ENCODE measurements at places on chromosomes 2 and 18.
A peak's percentile ranks its signal among the peaks of the same experiment; 100 is the strongest.

DNA sequence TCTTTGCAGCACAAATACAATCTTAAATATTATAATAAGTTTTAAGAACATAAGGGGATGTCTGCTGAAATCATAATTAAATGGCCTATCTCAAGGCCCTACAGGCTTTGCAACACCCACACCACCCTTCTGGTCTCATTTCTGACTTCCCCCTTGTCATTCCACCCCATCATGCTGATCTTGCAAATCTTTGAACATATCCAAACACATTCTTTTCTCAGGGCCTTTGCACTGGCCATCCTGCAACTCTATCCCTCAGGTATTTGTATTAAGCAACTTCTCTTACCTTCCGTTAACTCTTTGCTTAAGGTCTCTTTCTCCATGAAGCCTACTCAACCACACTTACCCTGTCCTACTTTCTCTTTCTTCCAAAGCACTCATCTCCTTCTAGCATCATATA is 51.8 kb upstream of the CCDC150 start:
- no peak for DNase-seq

DNA sequence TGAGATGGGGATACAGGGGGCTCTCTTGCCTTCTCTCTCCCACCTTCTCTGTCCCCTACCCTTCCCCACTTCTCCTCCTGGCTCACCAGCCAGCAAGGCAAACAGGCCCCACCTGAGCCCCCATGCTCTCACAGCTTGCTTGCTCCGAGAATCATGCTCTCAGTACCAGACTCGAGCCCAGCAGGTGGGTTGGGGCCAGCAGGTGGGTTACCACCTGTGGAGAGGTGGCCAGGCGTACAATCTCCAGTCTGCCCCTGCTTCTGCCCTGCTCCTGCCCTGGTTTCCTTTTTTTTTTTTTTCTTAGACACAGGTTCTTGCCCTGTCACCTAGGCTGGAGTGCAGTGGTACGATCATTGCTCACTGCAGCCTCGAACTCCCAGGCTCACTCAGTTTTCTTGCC is 214.5 kb downstream of the SH3RF3 start:
- no peak for DNase-seq

- peak; percentile 64 for DNase-seq
Measured at GRCh38 chr2:60867848-60868247, 13.5 kb upstream of the REL start.

DNA sequence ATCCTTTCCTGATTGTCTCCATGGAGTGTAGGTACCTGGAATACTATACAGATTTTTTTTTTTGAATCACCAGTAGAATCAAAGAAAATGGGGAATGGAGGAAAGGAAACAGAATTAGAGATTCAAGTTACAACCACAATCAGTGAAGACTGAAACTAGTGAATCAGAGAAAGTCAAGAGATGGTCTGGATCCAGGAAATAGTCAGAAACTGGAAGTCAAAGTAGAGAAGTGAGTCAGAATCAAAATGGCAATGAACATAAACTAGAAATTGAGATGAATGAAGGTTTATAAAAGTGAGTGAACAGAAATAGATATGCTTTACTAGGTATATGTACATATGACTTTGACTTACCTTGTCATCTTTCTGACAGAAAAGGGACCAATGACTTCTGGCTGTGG is 579.0 kb downstream of the PLCL1 start:
- DNase-seq, result no peak

GRCh38 chr18:3966246-3966641 is 488.9 kb downstream of the DLGAP1 start:
- no peak for DNase-seq

- DNase-seq, result no peak
Measured at GRCh38 chr2:119113489-119113770, 45.1 kb downstream of the C1QL2 start.

GRCh38 chr2:164439885-164440284 is 181.4 kb downstream of the GRB14 start:
- no peak for DNase-seq

GRCh38 chr2:53508667-53509066 is 258.9 kb upstream of the CHAC2 start:
- no peak for DNase-seq

DNA sequence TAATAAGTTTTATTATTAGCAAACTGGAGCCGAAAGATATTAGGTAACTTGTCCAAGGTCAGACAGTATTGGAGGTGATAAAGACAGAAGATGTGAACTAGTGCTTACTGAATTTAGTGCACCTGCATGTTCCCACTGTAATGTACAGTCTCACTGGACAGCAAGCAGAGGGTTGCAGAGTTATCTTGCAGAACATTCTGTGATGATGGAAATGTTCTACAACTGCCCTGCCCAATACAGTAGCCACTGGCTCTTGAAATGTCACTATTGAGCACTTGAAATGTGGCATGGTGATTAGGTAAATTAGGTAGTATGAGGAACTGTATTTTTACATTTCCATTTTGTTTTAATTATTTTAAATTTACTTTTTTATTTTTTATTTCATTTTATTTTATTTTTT is 356.6 kb downstream of the EPHA4 start:
- no peak for DNase-seq

GRCh38 chr18:55264108-55264507 is 304.8 kb upstream of the CCDC68 start:
- no peak for DNase-seq

DNA sequence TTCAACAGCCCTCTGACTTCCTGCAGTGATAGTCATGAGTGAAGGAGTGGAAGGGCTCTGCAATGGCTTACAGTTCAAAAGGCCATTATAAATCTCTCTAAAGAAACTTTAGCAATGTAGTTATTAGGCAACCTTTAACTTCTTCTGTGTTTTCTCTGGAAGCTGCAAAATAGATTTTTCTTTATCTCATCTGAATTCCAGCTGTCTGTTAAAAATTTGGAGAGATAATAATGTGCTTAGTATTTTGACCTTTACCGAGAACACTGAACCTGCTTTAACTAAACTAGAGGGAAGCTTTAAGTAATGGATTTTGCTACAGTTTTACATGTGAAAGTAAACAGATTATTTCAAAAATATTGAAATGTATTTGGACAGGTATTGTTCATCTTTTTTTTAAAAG is 847.9 kb downstream of the ERBB4 start:
- no peak for DNase-seq

- no peak for DNase-seq
Measured at GRCh38 chr2:162079514-162079913, 5.5 kb upstream of the DPP4 start.

- DNase-seq, result no peak
Measured at GRCh38 chr2:238554468-238555315, 128.0 kb downstream of the ASB1 start.

DNA sequence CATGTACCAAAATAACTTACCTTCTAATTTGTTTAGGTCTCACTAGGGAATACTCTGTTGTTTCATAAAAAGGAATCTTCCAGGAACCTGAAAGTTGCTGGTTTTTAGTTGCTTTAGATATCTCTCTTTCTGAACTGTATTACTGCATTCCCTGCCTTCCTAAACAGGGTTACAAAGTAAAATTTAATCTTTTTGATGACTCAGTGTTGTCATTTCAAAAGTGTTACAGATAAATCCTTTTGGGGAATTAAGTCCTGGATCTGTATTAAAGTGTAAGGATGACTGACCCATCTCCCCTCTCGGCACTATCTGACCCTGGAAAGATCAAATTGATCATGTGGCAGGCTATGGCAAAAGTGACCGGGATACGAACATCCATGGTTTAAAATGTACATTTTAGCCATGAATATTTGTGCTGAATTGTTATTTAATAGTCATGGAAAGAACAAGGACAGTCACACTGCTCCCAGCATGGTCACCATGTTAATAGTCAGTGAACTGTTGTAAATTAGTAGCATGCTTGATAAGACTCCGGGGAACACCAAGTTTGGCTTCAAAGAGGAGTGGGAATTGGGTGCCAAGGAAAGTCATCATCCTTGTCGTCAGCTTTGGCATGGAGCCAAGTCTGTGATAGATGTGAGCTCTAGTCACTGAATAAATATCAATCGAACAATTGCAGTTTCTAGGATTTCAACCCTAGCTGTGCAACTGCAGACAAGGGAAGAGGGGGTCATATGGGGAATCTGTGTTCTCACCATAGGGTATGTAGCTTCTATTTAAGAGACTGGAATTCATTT is 4.2 kb downstream of the PLEKHA3 start:
- DNase-seq, result no peak

GRCh38 chr2:26412091-26412673 is 10.5 kb downstream of the DRC1 start:
- no peak for DNase-seq

DNA sequence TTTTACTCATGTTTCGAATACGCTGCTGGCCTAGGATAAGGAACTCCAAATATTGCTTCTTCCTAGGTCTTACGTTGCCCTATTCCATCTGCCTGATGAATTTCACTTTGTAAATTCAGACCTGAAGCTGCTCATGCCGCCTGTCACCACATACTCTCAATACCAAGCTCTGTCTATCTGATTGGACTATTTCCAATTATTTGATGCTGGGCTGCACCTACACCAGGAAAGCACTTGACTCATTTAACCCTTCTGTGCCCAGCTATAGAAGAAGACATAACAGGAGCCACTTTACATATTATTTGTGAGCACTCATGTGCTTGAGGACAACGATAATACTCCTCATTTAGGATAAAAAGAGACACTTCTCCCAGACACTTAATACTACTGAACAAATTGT is 1293.9 kb upstream of the LRRTM1 start:
- no peak for DNase-seq

DNA sequence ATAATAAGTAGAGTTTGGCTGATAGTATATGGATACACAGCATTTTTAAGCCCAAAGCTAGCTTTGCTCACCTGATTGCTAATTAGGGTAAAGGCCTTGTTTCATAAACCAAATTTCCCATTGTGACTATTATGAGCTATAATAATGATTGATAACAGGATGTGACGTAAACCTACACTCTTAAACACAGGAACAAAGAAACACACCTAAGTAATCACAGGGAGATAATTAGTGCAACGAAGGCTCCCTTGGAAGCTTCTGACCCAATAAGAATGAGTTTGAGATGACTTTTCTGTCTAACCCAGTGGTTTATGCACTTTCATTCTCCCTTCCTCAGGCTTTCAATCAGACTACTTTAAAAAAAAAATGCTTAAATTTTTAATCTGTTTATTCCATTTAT is 683.2 kb downstream of the SATB2 start:
- DNase-seq, result no peak

GRCh38 chr18:2518473-2518872 is 52.8 kb downstream of the METTL4 start:
- DNase-seq, result no peak

GRCh38 chr18:49023938-49024803 is 73.4 kb upstream of the SMAD7 start:
- no peak for DNase-seq

DNA sequence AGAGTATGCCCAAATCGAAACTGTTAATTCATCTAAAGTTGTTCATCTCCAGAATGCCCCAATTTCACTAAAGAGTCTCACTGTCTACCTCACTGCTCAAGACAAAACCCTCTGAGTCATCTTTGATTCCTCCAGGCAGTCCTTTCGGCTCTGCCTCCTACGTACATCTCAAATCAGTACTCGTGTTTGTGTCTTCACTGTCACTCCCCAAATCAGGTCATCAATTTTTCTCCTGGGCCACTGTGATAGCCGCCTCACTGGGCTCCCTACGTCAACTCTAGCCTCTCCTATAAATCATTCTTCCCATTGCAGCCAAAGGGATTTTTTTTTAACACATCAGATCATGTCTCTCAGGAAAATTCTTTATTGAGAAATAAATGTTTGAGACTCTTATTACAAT is 42.1 kb upstream of the TTC39C start:
- no peak for DNase-seq

GRCh38 chr2:67289271-67289670 is 107.9 kb upstream of the ETAA1 start:
- DNase-seq, result no peak

DNA sequence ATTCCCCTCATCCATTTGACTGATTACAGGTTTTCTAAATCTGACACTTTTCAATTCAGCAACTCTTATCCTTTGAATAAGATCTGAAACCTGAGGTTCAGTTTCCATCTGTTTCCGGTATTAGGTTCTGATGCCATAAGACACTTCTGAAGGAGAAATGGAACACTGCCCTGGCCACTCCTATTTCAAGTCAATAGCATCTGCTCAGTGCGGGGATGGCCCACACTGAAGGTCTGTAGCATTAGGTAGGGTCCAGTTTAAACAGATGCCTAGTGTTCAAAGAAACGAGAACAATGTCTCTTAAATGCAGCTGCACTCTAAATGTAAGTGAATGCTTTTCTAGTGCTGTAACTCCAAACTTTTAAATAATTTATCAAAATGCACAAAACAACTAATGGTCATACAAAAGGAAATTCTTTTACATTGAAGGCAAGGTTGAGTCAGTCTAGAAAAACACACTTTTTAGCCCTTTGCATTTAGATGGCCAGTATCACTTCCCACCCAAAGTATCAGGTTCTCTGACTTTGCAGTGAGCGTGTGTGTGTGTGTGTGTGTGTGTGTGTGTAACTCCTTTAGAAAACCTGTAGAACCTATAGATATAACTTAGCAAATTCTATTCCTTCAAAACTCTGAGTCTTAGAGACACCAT is 78.2 kb downstream of the STK39 start:
- no peak for DNase-seq

- DNase-seq, result no peak
Measured at GRCh38 chr2:71778936-71779773, 325.8 kb downstream of the DYSF start.

- DNase-seq, result no peak
Measured at GRCh38 chr18:12098374-12098773, 4.7 kb downstream of the ANKRD62 start.

- DNase-seq, result no peak
Measured at GRCh38 chr2:203656522-203657287, 49.7 kb upstream of the CD28 start.

DNA sequence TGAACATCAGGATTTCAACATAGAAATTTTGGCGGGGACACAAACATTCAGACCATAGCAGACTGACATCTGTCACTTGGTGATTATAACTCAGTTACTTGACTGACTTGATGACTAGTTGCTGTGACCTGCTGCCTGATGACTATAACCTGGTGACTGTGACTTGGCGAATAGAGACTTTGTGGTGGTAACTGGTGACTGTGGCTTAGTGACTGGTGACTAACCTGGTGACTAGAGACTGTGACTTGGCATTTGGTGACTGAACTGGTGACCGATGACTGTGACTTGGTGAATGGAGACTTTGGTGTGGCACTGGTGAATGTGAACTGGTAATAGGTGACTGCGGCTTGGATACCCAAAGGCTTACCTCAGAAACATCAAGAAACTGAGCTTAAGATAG is 563.1 kb upstream of the FAM98A start:
- no peak for DNase-seq

DNA sequence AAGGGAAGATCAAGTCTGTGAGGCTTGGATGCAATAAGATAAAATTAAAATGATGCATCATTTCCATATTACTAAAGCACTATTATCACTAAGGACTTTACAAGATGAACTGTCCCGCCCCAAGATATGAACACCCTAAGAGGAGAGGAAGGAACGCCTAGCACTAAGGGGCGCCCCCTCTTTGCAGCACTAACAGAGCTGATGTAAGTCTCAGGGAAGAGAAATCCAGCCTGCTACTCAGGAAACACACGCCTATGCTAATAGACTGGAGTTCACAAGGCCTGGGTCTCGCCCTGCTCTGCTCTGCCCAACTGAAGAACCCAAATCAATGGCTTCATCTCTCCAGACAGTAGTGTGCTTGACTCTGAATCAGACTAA is 6.1 kb downstream of the INO80C start:
- no peak for DNase-seq

- DNase-seq, result no peak
Measured at GRCh38 chr2:201949181-201949926, 84.3 kb upstream of the FZD7 start.

- no peak for DNase-seq
Measured at GRCh38 chr2:203744091-203744490, 37.7 kb downstream of the CD28 start.

- DNase-seq, result no peak
Measured at GRCh38 chr2:3481736-3482362, 37.5 kb downstream of the ADI1 start.
